ENCODE measurements at places on chromosomes 1 and 21.

DNA sequence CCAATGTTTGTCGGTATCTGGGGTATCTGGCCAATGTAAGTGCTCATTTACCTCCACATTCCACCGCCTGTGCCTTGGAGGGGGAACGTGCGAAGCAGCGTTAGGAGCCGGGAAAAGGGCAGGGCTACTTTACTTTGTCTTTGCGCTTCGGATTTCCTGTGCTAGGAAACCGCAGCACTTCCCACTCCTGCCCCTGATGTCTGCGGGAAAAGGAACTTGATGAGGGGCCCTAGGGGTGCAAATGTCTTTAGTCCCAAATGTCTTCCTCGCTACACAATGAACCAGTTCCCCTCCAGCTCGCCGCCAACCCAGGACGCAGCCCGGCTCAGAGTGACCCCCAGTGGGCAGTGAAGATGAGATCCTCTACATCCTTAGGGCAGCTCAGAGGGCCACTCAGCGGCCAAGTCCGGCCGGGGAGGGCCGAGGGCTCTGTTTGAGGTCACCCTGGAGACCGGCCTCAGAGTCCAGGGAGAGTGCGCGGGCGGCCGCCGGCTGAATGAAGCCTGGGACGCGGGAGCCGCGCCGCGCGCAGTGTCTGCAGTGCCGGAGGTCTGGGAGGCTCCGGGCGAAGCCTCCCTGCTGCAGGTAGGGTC is at the start of gene DYNLT5:
Gene DYNLT5 (plus strand): TSS at position 460 of the 593 bp plus-strand sequence. CDS start 2,200 bp downstream, outside the sequence.
- no peak for DNase-seq

DNA sequence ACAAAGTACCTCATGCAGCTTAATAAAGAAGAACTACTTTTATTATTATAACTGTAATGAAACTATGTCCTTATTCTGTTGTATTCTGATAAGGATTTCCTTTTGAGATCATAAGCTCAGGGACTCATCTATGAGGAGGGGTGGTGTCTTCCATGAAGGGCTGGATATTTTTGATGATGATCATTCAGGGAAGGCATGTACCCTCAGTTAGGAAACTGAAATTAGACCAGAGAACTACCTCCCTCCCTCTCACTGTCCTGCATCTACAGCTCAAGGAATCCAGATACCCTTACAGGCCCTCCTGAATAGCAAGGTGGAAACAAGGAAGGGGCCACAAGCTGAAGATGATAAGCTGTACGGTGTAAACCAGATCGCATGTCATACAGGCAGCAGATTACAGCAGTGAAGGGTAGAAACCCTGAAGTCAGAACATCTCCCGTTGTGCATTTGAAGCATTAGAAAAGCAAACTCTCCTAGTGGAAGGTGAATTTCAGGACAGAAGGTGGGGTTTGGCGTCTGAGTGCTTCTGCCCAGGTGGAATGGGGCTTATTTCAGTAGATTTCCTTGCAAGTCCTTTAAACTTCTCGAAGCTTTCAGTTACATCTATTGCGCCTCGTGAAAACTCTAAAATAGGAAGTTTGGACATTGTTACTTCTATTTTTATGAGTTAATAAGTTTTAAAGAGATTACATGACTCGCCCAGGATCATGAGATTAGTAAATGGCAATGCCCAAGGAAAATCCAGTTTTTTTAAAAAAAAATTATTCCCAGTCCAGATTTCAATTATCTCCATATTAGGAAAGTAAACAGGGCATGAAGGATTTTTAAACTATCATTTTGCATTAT is 101.1 kb upstream of the HNRNPU start:
- DNase-seq: no peak

- DNase-seq: no peak
Observed at GRCh38 chr1:87348341-87349019, 19.8 kb downstream of the LMO4 start.

DNA sequence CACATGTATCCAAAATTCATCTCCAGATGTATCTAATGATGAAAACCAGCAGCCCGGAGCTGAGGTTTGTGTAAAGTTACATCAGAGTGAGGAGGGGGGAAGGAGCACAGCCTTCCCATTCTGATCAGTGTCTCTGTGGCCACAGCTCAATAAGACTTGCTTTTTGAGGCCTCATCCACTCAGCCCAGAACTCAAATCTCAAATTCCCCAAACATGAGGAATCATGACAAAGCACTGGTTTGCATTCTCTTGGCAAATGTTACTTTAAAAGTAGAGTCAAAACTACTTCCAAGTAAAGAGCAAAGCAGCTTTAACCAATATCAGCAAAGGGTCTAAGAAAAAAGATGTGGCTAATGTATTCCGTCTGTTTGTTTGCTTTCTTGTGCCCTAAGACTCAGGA is 30.9 kb downstream of the CCN1 start:
- DNase-seq: no peak
